ENCODE measurements at places on chromosomes 6 and 20.

DNA sequence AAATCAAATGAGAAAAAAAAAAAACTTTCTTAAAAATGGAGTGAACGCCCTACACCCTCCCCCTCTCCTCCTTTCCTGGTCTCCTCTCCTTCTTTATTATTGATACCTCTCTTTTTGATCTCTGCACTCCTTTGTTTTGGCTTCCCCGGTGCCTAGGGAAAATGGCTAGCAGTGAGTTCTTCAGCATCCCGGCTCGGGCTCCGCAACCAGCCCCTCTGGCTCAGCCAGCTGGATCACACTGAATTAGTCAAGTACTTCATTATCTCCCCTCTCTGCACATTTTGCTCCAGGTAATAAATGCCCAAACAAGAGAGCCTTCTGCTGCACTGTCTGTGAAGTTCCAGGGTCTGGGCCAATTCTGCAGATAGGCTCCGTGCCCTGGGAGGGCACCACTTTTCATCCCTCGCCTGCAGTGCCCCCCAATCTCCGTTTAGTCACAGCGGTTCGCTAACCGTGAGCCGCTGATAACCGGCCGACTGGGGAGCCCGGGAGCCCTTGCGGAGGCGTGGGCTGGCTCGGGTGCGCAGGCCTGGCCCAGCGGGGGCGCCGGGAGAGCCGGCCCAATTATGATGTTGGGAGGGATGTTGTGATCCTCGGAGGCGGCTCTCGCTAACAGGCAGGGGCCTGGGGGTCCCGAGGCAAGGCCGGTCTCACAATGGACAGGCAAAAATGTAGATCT is 301.9 kb downstream of the TFAP2A start:
- no peak for DNase-seq

DNA sequence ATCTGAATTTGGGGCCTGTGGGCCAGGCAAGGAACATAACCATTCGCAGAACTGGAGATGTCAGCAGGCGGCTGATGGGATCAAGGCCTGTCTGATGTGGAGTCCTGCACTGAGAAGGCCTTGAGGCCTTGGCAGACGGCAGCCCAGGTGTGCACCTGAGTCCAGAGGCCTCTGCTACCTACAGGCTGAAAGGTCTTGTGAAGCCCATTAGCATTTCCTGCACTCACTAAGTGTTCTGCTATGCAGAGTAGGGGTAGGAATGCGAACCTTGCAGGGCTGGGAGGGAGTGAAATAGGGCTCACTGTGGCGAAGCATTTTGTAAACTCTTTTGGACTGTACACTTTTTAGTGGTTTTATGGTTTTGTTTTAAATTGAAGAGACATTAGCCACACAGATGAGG is 48.3 kb upstream of the RNF24 start:
- no peak for DNase-seq

- DNase-seq, result no peak
Measured at GRCh38 chr6:23114812-23115504, 545.6 kb downstream of the HDGFL1 start.

- no peak for DNase-seq
Measured at GRCh38 chr20:16810216-16810615, 62.1 kb downstream of the OTOR start.

DNA sequence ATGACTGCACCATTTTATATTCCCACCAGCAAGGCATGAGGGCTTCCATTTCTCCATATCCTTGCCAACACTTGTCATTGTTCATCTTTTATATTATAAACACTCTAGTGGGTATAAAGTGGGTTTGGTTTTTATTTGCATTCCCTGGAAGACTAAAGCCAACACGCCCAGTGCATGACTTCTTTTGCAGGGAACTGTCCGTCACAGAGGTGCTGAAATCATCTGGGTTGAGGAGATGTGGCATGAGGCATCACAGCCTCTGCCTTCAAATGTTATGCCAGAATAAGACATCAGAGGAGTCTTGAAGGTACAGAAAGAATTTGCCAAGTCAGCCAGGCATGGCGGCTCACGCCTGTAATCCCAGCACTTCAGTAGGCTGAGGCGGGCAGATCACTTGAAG is 29.9 kb upstream of the FAM210B start:
- no peak for DNase-seq

- DNase-seq, result no peak
Measured at GRCh38 chr6:146915671-146916127, 288.5 kb upstream of the STXBP5 start.

DNA sequence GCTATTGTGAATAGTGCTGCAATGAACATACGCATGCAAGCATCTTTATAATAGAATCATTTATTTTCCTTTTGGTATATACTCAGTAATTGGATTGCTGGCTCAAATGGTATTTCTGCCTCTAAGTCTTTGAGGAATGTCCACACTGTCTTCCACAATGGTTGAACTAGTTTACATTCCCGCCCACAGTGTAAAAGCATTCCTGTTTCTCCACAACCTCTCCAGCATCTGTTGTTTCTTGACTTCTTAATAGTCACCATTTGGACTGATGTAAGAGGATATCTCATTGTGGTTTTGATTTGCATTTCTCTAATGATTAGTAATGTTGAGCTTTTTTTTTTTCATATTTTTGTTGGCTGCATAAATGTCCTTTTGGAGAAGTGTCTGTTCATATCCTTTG is 208.7 kb downstream of the PHF3 start:
- no peak for DNase-seq

GRCh38 chr6:168841609-168842278 is 400.8 kb downstream of the SMOC2 start:
- DNase-seq, result no peak

DNA sequence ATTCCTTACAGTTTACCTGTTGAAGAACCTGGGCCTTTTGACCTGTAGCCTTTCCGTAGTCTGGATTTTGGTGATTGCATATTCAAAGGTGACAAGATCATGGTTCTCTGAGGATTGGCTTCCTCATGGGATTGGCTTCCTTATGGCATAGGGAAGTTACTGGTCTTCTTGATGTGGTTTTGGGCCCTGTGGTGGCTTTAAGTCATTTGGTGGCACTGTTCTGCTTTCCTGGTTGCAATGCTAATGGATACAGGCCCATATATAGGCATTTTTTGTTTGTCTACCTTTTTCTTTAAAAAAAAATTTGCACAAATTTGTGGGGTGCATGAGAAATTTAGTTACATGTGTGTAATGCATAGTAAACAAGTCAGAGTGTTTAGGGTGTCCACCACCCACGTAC is 185.7 kb downstream of the CDKAL1 start:
- DNase-seq, result no peak

GRCh38 chr20:21361266-21361665 is 36.1 kb downstream of the NKX2-4 start:
- no peak for DNase-seq

GRCh38 chr6:56279331-56280080 is 32.1 kb upstream of the COL21A1 start:
- DNase-seq, result no peak

DNA sequence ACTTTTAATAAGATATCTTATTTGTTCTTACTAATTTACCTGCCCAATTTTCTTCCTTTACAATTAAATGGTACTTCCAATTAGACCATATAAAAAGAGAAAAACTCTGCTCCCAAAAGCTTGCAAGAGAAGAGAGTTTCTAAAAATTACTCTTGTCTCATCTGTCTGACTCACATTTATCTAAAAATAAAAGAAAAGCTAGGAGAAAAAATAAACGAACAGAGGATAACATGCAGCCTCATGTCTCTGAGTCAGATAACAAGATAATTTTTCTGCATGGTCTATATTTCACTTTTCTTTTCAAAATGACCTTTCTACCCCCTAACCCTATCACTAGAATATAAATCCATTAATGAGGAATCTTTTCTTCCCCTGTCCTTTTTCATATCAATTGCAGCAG is 127.2 kb upstream of the TCF21 start:
- DNase-seq, result no peak

GRCh38 chr6:36245572-36246061 is 24.2 kb upstream of the PNPLA1 start:
- DNase-seq, result no peak

- DNase-seq, result no peak
Measured at GRCh38 chr6:154388803-154389202, 32.2 kb upstream of the IPCEF1 start.

DNA sequence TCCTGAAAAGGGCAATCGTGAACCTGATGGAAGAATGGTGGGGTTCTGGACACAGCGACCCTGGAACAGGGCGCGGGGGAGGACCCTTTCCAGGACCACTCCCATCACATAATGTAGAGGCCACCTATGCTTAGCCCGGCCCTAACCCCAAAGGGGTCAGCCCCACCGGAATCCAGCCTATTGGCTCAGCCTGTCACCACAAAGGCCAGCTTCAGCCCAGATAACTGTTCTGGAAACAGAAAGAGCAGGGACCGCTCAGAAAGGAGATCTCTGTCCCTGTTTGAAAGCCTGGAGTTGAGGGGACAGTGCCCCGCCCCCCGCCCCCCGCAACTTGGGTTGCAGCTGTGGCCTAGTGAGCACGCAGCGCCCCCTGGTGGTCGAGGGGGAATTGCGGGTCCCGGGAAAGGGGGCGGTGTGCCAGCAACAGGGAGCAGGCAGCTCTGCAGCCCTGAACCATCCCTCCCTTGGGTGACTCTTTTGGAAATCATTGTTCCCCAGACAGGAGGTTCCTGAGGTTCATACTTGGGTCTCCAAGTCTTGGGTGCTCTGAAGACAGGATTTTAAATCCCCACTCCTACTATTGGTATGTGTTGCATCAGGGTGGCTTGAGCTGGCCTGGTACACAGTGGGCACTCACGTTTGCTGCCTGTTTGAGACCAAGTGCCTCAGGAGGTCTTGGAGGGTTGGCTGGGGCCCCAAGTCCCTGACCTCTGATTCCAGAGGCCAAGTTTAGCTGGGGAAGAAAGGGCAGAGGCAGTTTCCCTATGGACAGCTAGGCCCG is 1.5 kb downstream of the SIGLEC1 start:
- DNase-seq, result no peak

DNA sequence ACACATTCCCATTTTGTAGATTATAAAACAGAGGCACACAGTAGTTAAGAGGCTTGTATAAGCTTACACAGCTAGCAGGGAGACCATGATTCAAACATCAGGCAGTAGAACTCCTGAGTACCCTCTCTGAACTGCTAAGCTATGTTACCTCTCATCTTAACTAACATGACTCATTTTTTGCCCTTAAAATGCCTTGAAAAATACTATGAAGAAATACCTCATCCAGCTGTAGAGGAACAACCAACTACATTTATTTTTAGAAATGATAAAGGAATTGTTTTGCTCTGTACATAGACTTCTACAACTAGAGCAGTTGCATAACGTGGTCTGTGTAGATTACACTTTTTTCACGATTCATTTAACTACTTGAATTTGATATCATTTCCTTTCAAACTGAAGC is 102.1 kb downstream of the FLRT3 start:
- no peak for DNase-seq

GRCh38 chr6:21914121-21914973 is 320.8 kb downstream of the SOX4 start:
- no peak for DNase-seq

DNA sequence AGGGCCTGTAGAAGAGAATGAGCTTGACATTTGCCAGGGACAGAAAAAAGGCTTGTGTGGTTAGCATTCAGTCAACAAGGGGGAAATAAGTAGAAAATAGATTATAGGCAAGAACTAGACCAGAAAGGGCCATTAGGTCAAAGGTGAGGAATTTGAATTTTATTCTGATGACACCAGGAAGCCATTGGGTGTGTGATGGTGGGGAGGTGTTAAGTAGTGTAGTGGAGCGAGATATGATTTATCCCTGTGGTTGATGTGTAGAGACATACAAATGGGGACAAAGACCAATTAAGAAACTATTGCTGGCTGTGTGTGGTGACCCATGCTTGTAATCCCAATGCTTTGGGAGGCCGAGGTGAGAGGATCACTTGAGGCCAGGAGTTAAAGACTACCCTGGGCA is 11.0 kb downstream of the DSTN start:
- DNase-seq, result no peak

GRCh38 chr6:129133770-129134192 is 250.8 kb downstream of the LAMA2 start:
- no peak for DNase-seq

GRCh38 chr6:7243179-7243981 is 69.6 kb downstream of the SSR1 start:
- no peak for DNase-seq

GRCh38 chr6:20417819-20418218 is 16.1 kb downstream of the E2F3 start:
- no peak for DNase-seq

DNA sequence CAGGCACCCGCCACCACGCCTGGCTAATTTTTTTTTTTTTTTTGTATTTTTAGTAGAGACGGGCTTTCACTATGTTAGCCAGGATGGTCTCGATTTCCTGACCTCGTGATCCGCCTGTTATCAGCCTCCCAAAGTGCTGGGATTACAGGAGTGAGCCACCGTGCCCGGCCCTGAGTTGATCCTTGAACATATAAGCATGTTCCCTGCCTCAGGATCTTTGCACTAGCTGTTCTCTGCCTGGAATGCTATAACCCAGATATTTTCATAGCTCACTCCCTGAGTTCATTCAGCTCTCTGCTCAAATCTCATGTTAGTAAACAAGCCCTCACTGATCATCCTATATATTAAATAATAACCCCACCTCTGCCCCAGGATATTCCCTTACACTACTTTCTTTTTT is 9.0 kb upstream of the DLK2 start:
- no peak for DNase-seq

DNA sequence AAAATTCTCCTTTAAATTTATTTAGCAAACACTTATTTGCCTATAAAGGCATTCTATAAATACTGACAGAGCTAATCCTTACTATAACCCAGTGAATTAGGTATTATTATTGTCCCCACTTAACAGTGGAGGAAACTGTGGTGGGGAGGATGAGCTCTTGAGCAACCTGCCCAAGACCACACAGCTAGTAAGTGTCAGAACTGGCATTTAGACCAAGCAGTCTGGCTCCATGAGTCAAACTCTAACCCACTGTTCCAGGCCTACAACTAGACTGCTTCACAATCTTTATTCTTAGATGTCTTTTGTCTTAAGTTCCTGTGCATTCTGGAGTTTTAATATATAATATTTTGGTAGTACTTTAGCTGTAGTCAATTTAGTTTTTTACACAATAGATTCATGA is 530.8 kb downstream of the BCKDHB start:
- DNase-seq, result no peak

DNA sequence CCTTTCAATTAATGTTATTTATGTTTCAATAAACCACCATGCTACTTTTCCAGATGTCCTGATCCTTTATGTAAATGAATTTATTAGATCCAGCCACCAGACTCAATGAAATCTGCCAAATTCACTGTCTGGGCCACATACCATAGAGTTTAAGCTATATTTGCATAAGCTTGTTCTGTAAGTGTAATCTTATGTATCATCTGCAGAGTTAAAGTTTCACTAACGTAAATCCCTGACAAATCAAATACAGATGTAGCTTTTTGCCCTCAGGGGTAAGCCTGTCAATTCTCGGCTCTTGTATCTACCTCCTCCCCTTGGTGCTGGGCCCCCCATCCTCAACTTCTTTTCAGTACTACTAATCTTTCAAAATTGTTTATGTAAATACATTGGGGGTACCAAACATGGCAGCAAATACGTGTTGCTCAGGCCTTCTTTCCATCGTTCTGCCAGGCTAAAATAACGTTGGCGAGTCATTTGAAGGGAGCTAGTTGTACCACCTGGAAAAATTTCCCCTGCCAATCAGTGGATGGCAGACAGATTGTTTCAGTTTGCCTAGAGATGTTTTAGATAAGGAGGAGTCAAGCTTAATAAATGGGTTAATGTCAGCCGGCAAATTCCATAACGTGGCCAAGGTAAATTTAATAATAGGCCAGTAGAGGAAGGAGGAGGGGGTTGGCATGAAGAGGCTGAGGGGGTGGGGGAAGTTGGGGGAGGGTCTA is 79.6 kb downstream of the RPS12 start:
- no peak for DNase-seq

GRCh38 chr6:149140910-149141290 is 176.6 kb upstream of the TAB2 start:
- no peak for DNase-seq

Measured in NCI-H524 treated with DMSO at 0.1 percent for 48 hours (cell line).